ENCODE measurements at places on chromosomes 7 and 10. TPM values are rescaled to one million over a fixed set of nuclear protein-coding genes. Genes with fewer than 3 reads are reported as not detected.

The TBATA gene
- not detected for total RNA-seq

The SPDYE2B gene
- total RNA-seq, result not detected

The ANXA7 gene
- 96.0 TPM for total RNA-seq

The PTF1A gene
- not detected for total RNA-seq

The NANOS1 gene
- 0.68 TPM for total RNA-seq

The POLR3A gene
- total RNA-seq, result 22.2 TPM

The RNLS gene
- total RNA-seq, result 14.1 TPM

The HMX2 gene
- total RNA-seq, result not detected

The NUB1 gene
- total RNA-seq, result 48.6 TPM

The AMPH gene
- total RNA-seq, result not detected

The ABCF2 gene
- total RNA-seq, result 64.9 TPM

The SPDYE5 gene
- not detected for total RNA-seq

The SPDYE6 gene
- total RNA-seq, result not detected

The PIK3AP1 gene
- 0.64 TPM for total RNA-seq

The KIF11 gene
- 1.4 TPM for total RNA-seq

The VWC2 gene
- total RNA-seq, result not detected

The LIPF gene
- total RNA-seq, result not detected

The ZNF727 gene
- total RNA-seq, result 0.64 TPM

The KCNIP2 gene
- 0.34 TPM for total RNA-seq

The CAV1 gene
- 483 TPM for total RNA-seq

The TMEM72 gene
- not detected for total RNA-seq

The COBL gene
- total RNA-seq, result 0.34 TPM

The SGMS1 gene
- 47.2 TPM for total RNA-seq

The TMUB1 gene
- total RNA-seq, result 14.7 TPM

The TRIP6 gene
- total RNA-seq, result 64.7 TPM

The SYT15B gene
- total RNA-seq, result not detected

The C10orf90 gene
- total RNA-seq, result not detected

The MLXIPL gene
- total RNA-seq, result 0.14 TPM

The PLEKHA8 gene
- total RNA-seq, result 26.7 TPM

The GPRIN2 gene
- total RNA-seq, result 7.8 TPM

The CALCR gene
- total RNA-seq, result not detected

The CDC14C gene
- total RNA-seq, result 0.07 TPM

The ASL gene
- 28.4 TPM for total RNA-seq

The TLL2 gene
- 17.7 TPM for total RNA-seq

The PALD1 gene
- 0.28 TPM for total RNA-seq

The ZNF12 gene
- 33.7 TPM for total RNA-seq

The SCART1 gene
- total RNA-seq, result 0.64 TPM

The RAB19 gene
- 0.50 TPM for total RNA-seq

The DNAH11 gene
- total RNA-seq, result 7.3 TPM

The OR6V1 gene
- not detected for total RNA-seq

The DYNC1I1 gene
- not detected for total RNA-seq

The HGF gene
- not detected for total RNA-seq

The INMT gene
- total RNA-seq, result not detected

The CYP2E1 gene
- 0.93 TPM for total RNA-seq
